BE2C (cell line): ENCODE measurements at places on chromosomes 4 and X.
A peak's percentile ranks its signal among the peaks of the same experiment; 100 is the strongest.

DNA sequence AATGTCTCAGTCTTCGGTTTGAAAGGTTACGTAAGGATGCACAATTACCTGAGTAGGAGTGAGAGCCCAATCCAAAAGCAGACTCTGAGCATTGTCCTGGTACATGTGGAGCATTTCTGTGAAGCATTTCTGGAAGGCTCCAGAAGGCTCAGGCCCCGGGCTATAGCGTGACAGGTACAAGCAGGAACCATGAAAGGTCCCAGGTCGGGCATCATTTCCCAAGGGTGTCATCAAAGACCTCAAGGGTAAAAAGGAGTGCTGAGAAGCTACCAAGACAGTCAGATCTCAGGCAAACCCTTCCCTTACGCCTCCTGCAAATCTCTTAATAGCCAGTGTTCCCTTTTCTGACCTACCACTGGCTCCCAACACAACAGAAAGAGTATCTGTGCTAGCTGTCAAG lies 30.8 kb downstream of the GPC4 start:
- DNase-seq = no peak

DNA sequence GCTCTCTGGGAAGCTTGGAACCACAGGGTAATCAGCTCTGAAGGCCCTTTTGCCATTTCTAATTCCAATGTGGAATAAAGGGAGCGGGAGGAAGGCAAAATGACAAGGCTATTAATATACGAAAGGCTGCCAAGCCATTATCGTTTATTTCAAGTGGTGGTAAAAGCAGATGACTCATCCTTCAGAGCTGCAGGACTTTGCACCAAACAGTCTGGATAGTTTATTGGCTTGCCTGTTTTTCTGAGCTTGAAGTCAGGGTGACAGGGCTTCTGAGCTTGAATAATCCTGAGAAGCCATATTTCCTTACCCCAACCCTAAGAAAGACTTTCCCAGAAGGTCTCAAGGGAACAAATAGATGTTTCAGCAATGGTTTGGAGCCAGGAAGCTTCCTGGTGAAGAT lies 7.7 kb upstream of the GABRE start:
- DNase-seq = no peak

DNA sequence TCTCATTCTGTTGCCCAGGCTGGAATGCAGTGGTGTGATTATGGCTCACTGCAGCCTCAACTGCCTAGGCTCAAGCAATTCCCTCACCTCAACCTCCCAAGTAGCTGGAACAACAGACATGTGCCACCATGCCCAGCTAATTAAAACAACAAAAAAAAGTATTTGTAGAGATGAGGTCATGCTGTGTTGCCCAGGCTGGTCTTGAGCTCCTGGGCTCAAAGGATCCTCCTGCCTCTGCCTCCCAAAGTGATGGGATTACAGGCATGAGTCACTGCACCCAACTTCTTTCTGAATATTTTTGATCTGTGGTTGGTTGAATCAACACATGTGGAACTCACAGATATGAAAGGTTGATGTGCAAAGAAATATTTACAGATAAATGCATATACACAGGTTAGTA lies 18.5 kb upstream of the SEPTIN11 start:
- no peak for DNase-seq

- no peak for DNase-seq
These were observed 56.8 kb downstream of the ZFYVE28 start for GRCh38 chr4:2361366-2362265.

DNA sequence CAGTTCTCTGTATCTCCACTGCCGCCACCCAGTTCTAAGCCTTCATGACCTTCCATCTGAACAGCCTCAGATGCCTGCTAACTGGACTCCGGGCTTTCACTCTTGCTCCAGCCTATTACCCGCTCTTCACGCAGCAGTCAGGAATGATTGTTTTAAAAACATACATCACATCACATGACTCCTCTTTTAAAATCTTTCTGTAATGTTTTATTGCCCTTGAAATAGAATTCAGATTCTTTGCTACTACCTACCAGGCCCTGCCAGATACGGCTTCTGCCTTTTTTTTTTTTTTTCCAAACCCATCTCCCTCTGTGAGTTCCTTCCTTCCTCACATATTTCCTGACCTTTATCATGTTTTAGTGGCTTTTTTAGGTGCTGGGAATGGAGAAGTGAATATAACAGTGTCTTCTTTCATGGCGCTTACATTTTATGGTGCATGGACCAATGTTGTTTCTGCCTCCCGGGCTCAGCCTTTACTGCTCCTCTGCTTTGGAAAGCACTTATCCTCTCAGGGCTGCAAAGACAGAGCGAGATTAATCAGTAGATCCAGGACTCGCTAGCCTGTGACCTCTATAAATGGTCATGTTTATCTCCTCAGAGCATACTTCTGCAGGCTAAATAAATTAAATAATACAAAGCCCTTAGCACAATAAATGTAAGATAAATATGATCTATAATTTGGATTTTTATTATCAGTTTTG lies 58.0 kb downstream of the FBXO8 start:
- peak; percentile 61 for DNase-seq
